ENCODE measurements at places on chromosomes 6 and 20.

- DNase-seq = no peak
Observed at GRCh38 chr6:162726947-162727321, 632 bp downstream of the PRKN start.

GRCh38 chr20:59194023-59194935, 30.7 kb downstream of the ZNF831 start:
- DNase-seq = no peak

DNA sequence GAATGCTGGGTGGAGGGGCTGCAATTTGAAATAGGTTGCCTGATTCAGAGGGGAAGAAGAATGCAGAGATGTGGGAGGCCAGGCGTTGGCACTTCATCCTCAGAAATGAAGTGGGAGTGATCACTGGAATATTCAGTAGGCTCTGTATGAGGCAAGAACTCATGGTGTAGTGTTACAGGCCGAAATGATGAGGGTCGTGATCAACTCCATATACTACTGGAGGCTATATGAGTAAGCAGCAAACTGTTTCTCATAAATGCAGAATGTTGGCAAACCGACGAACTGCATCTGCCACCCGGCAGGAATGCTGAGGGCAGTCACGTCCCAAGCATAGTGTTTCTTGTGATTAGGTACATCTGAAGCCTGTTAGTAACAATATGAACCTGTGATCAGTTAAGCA, 12.7 kb downstream of the KCNS1 start:
- no peak for DNase-seq

GRCh38 chr6:137704802-137705159, 162.3 kb upstream of the TNFAIP3 start:
- no peak for DNase-seq

All from suppressor macrophage treated with lipopolysaccharide for 4 hours (primary cell).